ENCODE measurements at places on chromosomes 3 and 15.
A peak's percentile ranks its signal among the peaks of the same experiment; 100 is the strongest.

- no peak for DNase-seq
These were observed 5.1 kb upstream of the ZSCAN2 start for GRCh38 chr15:84595660-84596059.

DNA sequence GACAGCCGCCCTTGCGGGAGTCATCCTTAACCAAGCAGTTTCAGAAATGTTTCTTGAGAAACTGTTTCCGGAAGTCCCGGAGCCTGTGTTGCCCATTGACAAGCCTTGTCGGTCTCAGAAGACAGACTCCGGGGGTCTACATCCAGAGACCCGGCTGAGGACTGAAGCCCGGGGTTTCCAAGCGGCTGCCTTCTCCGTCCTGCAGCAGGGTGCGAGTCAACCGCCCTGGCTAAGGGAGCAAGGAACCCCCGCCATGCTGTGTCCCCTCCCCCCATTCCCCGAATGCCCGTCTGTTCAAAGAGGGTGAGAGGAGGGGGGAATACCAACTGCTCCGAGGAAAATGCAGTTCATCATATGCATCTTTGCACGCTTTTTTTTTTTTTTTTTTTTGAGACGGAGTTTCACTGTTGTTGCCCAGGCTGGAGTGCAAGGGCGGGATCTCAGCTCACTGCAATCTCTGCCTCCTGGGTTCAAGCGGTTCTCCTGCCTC is 61.6 kb downstream of the ATP1B3 start:
- no peak for DNase-seq

DNA sequence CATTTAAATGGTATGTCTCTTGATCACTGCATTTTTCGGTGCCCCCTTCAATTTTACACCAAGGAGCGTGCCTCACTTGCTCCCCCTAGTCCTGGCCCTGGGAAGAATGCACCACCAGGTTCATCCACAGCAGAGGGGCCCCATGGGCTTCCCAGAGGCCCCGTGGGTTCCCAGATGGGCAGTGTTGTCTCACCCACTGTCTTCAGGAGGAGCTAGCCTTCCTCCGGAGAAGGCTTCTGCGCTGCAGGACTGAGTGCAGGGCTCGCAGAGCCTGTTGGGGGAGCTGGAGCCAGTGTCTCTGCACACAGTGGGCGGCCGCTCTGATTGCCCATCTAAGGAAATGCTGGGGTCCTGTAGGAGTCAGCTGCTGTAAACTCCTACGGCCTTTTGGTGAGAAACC is 45.9 kb downstream of the POLR2M start:
- no peak for DNase-seq

DNA sequence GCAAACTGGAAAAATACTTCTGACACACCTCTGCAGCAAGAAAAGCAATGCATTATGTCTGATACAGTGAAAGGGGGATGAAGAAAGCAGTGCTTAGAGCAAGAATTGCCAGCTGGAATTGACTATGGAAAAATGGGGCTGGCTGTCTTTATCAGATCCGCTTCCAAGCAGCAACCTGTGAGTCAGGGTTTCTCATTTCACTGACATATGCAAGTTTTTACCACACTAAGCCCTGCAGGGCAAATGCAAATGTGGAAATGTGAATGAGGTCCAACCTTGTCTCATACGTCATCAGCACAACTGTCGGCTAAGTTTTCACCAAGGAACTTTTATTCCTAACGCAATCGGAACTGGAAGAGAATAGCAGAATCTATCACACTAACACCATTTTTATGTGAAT is 172.5 kb upstream of the GADL1 start:
- DNase-seq = peak; percentile 98

- DNase-seq = peak; percentile 76
These were observed 13.7 kb downstream of the CLPX start for GRCh38 chr15:65171428-65171827.

DNA sequence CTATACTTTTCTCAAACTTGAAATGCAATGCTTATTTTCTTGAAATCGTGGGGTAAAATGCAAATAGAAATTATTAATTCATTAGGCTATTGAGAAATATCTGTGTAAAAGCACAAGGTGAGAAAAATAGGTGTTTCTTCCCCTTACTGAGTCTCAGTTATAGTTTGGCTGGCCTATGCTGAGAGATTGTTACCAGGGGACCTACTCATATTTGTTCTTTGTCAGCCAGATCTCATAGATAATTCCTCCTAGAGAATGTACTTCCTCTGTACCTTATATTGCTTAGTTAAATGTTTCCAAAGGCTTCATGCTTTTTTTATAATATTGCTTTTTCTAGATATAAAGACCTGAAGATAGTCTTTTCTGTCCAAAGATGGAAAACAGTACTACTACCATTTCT is 60.0 kb upstream of the TRPC1 start:
- no peak for DNase-seq

DNA sequence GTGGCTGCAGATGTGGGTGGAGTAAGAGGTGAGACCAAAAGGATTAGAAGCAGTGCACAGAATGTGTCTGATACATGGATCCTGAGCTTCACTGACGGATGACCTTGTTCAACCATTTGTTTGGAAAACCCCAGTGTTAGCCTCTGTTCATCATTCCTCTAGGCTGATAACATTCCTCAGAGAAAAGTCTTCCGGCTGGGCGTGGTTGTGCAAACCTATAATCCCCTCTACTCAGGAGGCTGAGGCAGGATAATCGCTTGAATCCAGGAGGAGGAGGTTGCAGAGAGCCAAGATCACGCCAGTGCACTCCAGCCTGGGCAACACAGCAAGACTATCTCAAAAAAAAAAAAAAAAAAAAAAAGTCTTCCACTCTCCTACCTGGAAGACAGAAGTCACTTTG is 23.1 kb upstream of the CHD2 start:
- no peak for DNase-seq

- DNase-seq = no peak
These were observed 8.6 kb upstream of the CBLB start for GRCh38 chr3:105877336-105877910.

DNA sequence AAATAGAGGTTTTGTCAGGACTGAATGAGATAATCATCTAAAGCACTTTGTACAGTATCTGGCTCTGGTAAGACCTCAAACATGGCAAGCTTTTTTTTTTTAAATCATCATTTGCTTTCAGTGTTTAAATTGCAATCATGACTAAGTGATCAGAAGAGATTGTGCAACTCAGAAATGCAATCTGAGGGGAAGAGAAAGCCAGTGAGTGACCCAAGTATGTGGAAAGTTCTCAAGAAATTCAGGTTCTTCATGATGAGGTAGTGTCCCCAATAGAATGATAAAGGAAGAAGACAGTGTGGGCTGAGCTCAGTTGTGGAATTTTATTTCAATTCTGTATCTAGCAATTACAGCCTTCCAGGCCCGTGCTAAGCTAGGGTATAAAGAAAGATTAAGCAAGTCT is 132.2 kb upstream of the TBC1D5 start:
- DNase-seq = peak; percentile 42

- peak; percentile 61 for DNase-seq
These were observed 19.7 kb upstream of the SATB1 start for GRCh38 chr3:18444595-18445400.

GRCh38 chr3:50418850-50419249 is 59.5 kb upstream of the TMEM115 start:
- DNase-seq = no peak

GRCh38 chr15:75809986-75810750 is 33.1 kb upstream of the UBE2Q2 start:
- peak; percentile 79 for DNase-seq

DNA sequence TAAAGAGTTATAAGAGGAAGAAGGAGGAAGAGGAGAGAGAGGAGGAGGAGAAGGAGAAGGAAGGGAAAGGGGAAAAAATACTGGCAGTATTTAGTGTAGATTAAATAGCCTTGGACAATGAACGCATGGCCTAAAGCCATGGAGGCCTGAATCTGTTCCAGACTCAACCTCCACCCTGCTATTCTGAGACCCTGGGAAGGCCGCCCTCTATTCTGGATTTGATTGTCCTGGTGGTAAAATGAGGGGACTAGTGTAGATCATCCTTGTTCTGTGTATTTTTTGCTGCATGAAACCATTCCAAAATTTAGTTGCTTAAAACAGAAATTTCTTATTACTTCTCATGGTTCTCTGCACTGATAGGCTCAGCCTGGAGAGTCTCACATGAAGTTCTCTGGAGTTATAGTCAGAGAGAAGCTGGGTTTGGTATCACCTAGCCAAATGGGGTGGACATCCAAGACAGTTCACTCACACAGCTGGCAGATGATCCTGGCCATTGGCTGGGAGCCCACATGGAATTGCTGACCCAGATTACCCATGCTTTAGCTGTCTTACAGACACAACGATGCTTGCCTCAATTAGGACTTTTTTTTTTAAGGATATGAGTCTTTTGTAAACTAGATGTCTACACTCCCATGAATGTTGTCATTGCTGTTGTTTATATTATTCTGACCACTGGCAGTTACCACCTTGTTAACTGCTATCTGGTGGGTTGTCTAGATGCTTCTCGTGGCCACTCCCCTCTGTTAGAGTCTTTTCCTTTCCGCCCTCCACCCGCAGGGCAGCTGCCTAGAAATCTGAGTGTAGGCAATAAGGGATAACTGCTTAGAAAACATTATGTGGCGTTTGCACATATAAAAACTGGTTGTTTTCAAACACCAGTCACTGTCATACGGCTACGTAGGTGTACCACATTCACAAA is 149.9 kb downstream of the SST start:
- no peak for DNase-seq

- DNase-seq = peak; percentile 3
These were observed 39.4 kb downstream of the AGTR1 start for GRCh38 chr3:148737104-148737530.

DNA sequence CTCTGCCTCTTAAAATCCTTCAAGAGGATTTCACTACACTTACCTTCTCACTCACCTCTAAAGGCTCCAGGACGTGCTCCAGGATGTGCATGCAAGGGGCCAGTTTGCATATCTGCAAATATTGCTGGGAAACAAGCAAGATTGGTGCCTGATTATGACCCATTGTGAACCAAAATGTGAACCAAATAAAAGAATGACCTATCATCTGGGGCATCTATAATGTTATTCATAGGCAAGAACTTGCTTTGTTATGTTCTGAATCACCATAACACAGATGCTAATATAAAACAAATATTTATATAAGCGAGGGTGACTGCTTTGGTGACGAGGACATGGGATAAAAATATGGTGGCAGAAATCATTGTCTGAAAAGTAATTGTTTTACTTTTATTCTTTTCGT is 5.5 kb downstream of the IL12A start:
- no peak for DNase-seq

All from epithelial cell of esophagus (primary cell).